ENCODE measurements at places on chromosomes 7 and 10.

DNA sequence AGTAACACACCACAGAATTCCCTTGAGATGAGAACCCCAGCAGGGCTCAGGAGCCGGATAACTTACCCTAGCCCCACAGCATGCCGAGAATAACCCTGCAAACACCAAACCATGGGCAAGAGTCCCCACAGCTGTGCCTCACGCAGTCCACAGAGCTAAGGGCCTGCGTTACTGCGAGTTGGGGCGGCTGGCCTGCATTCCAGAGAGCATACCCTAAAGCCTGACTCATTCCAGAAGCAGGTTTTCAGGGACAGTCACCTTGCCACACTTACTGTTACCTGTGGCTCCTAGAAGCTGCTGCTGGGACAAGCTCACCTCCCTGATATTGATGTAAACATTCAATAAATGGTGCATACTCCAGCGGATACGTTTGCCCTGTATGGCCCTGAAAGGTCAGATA is 18.6 kb downstream of the FGFR2 start:
- DNase-seq: no peak

DNA sequence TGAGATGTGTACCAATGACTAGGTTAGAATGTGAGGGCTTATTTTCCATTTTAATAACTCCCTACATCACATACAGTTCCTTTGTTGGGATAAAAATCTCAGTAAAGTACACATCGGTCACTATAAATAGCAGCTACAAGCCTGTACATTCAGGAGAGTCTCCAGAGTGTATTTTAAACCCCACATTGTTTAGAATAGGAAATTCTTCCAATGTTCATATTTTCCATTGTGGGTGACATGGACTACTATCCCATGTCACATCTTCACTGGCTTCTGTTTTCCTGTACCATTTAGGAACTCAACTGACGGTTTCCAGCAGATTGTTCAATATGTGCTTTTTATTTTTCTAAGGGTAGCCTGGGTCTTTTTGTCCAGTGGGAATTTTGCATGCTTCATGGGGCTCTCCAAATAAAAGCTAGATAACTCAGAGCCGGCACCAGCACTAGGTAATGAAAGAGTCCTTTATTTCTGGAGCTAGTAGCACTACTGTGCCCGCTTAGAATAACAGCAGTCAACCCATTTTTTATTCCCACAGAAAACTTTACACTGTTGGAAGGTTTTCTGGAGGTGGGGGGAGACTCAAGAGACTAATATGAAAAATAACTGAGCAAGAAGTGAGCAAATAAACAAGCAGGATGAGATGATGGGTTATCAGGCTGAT is 100.5 kb downstream of the CALD1 start:
- DNase-seq: no peak

- DNase-seq: no peak
These were observed 622.0 kb downstream of the SORCS1 start for GRCh38 chr10:106542461-106542860.

- no peak for DNase-seq
These were observed 59.9 kb downstream of the WDFY4 start for GRCh38 chr10:48744587-48744986.

- DNase-seq: no peak
These were observed 753.4 kb downstream of the NRG3 start for GRCh38 chr10:82628373-82628772.

GRCh38 chr7:104900525-104901239 is 113.3 kb upstream of the KMT2E start:
- DNase-seq: no peak

DNA sequence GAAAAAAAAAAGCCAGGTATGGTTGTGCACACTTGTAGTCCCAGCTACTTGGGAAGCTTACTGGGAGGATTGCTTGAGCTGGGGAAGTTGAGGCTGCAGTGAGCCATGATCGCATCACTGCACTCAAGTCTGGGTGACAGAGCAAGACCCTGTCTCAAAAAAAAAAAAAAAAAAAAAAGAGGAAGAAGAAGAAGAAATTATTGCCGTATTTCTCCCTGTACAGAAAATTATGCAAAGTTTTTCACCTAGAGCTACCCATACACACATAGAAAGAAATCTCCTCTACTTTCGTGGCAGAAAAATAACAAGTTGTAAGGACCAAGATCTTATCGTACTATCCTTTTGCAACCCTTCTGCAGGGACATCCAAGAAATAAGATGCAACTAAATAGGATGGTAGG is 25.5 kb downstream of the AKR1B1 start:
- DNase-seq: no peak

DNA sequence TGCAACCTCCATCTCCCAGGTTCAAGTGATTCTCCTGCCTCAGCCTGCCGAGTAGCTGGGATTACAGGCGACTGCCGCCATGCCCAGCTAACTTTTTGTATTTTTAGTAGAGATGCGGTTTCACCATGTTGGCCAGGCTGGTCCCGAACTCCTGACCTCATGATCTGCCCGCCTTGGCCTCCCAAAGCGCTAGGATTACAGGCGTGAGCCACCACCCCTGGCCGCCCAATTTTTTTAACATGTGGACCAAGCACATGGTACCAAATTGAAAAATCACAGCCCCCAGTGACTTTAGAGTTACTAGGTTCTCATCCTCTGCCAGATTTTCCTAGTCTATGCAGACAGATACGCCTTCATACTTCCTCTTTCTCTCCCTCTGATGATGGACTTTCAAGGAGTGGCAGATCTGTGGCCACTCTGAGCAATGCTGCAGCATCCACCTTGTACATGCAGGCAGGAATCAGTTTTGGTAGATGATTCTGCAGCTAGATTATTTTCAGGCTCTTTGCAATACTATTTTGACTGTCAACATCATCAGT is 34.0 kb upstream of the EZH2 start:
- no peak for DNase-seq

DNA sequence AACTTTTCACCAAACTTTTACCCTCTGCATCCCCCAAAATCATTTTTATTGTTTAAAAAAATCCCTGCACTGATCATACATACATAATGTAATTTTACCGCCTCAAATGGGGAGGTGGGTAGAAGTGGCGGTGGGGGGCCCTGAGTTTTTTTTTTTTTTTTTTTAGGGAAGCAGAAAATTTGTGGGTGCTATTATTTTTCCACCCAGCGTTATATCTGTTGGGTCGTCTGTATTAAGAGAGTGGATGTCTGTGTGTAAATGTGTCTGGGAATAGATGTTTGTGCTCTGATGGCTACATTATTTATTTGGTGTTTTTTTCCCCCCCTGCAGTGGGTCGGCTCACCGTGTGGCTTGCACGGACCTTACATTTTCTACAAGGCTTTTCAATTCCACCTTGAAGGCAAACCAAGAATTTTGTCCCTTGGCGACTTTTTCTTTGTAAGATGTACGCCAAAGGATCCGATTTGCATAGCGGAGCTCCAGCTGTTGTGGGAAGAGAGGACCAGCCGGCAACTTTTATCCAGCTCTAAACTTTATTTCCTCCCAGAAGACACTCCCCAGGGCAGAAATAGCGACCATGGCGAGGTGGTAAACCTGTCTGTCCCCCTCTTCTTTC is 438 bp downstream of the ARID5B start:
- DNase-seq: peak; percentile 35

- DNase-seq: no peak
These were observed 57.4 kb downstream of the FAM241B start for GRCh38 chr10:69687426-69687825.

DNA sequence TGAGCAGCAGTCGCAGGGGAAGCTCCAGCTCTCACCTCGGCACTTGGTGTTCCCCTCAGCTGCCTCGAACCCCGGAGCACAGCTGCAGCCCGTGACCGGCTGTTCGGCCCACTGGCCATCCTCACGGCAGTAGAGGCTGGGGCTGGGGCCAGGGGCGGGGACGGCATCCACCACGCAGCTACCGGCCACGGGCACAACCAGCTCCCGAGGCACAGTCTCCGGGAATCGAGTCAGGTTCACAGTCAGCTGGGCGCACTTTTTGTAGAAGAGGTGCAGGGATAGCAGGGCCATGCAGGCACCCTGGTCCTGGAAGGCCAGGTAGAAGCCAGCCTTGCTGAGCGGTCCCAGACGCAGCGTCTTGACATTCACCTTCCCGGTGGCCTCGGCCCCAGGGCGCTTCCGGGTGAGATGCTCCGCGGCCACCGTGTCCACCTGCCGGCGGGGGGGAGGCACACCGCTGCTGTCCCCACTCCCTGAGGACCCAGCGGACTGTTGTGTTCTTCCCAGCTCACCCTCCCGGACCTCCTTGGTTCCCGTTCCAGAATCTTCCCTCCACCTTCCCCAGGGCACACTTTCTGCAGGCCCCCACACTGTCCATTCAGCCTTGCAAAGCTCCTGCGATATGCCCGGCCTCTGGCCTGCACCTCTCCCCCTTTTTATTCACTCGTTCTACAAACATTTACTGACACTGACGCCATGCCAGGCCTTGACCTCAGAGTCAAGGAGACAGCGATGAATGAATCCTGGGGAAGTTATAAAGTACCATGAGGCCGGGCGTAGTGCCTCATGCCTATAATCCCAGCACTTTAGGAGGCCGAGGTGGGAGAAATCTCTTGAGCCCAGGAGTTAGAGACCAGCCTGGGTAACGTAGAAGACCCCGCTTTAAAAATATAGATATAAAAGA is 4.8 kb downstream of the EPHB4 start:
- no peak for DNase-seq

- DNase-seq: no peak
These were observed 470.8 kb upstream of the SEMA3A start for GRCh38 chr7:84665339-84665738.

DNA sequence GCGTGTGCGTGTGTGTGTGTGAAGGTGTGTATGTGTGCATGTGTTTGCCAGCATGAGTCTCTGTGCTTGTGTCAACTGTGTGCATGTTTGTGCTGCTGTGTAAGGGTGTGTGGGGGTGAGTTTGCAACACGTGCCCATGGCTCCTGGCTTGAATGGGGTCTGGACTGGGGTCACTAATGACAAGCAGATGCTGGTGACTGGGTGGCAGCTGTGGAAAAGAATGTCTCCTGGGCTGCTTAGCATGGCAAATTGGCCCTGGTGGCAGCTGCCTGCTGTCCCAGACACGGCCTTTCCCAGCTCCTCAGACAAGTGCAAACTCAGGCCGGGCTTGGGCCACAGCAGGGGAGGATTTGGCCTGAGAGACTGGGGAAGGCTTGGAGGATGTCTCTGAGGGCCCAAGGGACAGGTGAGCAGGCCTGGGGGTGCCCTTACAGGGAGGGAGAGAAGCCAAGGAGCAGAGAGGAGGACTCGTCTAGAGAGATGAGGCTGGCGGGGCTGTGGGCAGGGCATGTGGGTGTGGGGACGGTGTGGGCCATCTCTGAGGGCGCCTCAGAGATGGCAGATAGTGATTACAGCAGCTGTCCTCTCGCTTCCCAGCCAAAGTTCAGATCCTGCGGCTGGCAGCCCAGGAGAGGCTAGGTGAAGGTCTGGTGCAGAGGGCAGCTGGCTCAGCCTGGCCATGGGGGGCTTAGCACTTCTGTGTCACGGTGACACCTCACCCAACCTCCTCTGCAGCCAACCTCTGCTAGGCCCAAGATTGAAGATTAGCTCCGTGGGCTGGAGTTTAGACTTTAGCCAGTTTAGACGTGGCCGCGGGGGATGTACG is 1.5 kb downstream of the AQP1 start:
- no peak for DNase-seq

DNA sequence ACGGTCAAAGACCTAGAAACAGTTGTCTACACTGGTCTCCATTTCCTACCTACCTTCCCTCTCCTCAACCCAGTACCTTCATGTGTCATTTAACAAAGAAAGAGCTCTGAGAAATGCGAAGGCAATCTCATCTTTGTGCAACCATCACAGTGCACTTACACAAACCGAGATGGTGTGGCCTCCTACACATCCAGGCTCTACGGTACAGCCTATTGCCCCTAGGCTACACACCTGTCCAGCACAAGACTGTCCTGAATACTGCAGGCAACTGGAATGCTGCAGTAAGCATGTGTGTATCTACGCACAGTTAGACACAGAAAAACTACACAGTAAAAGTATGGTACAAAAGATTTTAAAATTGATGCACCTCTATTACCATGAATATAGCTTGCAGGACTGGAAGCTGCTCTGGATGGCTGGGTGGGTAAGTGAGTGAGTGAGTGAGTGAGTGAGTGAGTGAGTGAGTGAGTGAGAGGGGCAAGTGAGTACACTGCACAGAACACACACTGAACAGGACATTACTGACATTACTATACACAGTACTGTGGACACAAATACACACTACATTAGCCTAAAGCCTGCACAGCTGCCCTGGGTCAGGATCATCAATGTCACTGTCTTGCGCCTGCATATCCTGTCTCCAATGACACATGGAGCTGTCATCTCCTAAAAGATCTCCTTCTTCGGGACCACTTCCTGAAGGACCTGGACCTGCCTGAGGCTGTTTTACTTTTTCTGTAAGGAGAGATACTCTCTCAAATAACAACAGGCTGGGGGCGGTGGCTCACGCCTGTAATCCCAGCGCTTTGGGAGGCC is 18.5 kb downstream of the ITGB1 start:
- DNase-seq: no peak

- no peak for DNase-seq
These were observed 10.5 kb upstream of the CXCL12 start for GRCh38 chr10:44395396-44395795.
